Activated naive CD8-positive, alpha-beta T cell treated with anti-CD3 and anti-CD28 coated beads for 36 hours (primary cell): ENCODE measurements at places on chromosomes 5 and 9. TPM values are rescaled to one million over a fixed set of nuclear protein-coding genes. Genes with fewer than 3 reads are reported as not detected.

GRCh38 chr9:82972446-82972845, 90.5 kb downstream of the RASEF start:
- no peak for DNase-seq
- H3K4me1 ChIP-seq: no peaks in the 10 kb centered on the region
- peaks cover 15% of the 10 kb centered on the region for H3K27me3 ChIP-seq
- H3K27ac ChIP-seq: no peak overlapping the region

GRCh38 chr9:79610791-79611614, 39.2 kb downstream of the TLE4 start:
- no peaks in the 10 kb centered on the region for H3K27me3 ChIP-seq
- H3K27ac ChIP-seq: no peak overlapping the region
- H3K4me1 ChIP-seq: peaks cover 56% of the 10 kb centered on the region
- H3K4me3 ChIP-seq: no peak overlapping the region
- H3K36me3 ChIP-seq: peaks cover 47% of the 10 kb centered on the region
- no peak for DNase-seq

DNA sequence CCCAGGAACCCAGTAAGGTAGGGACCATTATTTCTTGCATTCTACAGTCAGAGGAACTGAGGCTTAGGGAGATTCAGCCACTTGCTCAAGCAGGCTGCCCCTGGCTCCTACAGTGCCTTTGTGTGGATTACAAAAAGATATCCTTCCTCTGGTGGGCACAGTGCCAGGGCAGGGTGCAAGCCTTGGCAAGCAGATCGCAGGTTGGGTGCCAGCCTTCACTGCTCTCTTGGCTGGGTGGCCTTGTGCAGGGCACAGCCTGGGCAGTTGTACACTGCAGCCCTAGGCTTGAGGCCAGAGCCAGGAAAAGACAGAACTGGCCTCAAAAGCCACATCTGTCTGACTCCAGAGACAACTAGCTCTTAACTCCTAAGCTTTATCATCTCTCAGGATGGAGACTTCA, 15.0 kb downstream of the DOCK2 start:
- DNase-seq: no peak
- H3K27me3 ChIP-seq: no peaks in the 10 kb centered on the region
- no peak overlapping the region for H3K4me3 ChIP-seq
- H3K4me1 ChIP-seq: peaks cover 93% of the 10 kb centered on the region
- peaks cover 58% of the 10 kb centered on the region for H3K36me3 ChIP-seq

DNA sequence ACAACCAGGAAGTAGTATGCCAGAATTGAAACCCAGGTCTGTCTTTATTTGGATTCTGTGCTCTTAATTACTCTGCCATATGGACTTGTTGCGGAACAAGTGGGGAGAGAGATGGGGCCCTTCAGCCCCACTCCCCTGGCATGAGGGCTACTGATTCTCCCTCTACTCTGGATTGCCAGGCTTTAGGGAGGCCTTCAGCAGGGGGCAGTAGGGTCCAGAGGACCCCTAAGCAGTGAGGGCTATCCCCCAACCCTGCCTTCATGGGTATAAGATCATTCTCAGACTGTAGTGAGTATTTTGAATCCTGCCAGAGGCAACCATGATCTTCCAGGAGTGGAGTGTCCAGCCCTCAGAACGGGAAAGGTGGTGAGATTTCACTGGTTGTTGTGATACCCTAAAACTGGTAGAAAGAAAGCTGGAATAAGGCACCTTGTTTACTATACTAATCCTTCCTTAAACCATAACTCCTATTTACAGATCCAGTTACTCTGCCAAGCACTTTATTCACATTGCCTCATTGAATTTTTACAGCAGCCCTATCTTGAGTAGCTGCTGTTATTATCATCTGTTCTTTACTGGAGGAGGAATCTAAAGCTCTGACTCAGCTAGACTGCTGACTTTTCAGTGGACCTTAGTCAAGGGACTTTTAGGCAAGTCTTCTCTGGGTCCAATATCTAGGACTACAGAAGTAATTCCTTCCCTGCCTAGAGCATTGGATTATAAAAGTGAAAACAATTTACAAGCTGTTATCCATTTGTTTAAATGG, 31.3 kb upstream of the LARP1 start:
- no peak for DNase-seq
- H3K27me3 ChIP-seq: no peaks in the 10 kb centered on the region
- H3K36me3 ChIP-seq: no peaks in the 10 kb centered on the region

DNA sequence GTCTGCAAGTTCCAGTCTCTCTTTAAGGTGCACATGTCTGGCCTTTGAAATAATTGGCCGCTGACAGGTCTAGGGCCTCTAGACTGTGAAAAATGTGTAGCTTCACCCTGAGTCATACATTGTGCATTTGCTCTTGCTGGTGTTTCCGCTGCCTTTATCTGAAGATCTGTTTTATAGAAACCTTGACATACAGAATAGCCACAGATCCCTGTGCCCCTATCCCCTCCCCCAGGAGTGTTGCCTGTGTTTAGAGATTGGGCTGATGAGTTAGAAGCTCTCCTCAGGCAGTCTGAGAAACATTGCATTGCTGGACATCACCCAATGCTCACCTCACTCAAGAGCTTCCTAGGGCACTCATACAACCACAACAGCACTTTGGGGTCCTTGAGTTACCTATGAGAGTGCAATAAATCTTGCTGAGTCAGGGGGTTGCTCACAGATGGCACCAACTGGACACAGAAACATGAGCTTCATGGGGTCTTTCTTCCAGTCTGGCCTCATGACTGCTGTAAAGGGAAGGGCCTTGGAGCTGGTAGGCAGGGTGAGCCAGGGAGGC, 3.8 kb upstream of the ZNF782 start:
- H3K27me3 ChIP-seq: peaks cover 19% of the 10 kb centered on the region
- H3K4me1 ChIP-seq: peaks cover 17% of the 10 kb centered on the region
- peaks cover 2% of the 10 kb centered on the region for H3K36me3 ChIP-seq

DNA sequence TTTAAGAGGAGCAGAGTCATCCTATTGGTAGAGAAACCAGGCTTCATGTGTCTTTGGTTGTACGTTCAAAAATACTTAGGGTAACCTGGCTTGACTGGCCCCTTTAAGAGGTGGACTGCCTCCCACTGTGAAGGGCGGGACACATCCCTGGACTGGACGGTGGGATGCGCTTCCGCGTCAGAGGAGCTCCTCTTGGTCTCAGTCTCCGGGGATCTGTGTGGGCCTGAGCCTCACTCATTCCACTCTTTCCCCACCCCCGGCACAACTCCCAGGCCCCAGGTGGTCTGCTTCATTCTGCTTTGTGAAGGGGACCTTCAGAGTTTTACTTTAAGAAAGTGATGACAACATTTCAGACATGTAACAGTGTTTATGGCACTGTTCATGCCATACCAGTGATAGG, 601.1 kb downstream of the IRX1 start:
- H3K36me3 ChIP-seq: no peaks in the 10 kb centered on the region
- H3K4me3 ChIP-seq: no peak overlapping the region
- H3K27ac ChIP-seq: no peak overlapping the region
- H3K4me1 ChIP-seq: no peaks in the 10 kb centered on the region
- no peak for DNase-seq
- H3K27me3 ChIP-seq: no peaks in the 10 kb centered on the region

- no peaks in the 10 kb centered on the region for H3K36me3 ChIP-seq
- no peak for DNase-seq
- no peaks in the 10 kb centered on the region for H3K27me3 ChIP-seq
- H3K4me1 ChIP-seq: no peaks in the 10 kb centered on the region
Observed at GRCh38 chr5:44506561-44506960, 117.3 kb upstream of the FGF10 start.

DNA sequence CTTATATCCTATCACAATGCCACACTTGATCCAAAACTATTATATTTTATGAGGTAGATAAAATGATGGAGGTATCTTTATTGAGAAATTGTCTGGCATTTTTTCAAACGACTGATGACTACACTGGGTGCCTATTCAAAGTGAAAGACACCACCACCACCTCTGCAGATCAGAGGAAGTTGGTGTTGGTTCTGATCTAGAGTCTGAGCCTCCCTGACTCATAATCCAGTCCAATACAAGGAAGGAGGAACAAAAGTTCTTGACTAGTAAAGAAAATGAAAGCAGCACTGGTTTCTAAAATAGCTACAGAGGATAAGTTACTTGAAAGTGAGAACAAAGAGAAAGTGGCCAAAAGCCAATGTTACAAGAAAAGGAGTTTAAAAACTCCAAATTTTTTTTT, 139.9 kb downstream of the RFX3 start:
- H3K4me1 ChIP-seq: peaks cover 48% of the 10 kb centered on the region
- peak overlapping the region; percentile 22 for H3K4me3 ChIP-seq
- DNase-seq: peak; percentile 50

SHOC1 gene
- total RNA-seq: not detected

PCDHA1 gene
- total RNA-seq: not detected
